ENCODE measurements at places on chromosomes 1 and 21. TPM values are rescaled to one million over a fixed set of nuclear protein-coding genes. Genes with fewer than 3 reads are reported as not detected.

The BEST4 gene
- total RNA-seq: 0.72 TPM

- no peaks in the 10 kb centered on the region for H3K4me1 ChIP-seq
- DNase-seq: peak; percentile 7
- H3K27me3 ChIP-seq: no peaks in the 10 kb centered on the region
Observed at GRCh38 chr1:77948841-77949424, 29.9 kb downstream of the FUBP1 start.

- H3K4me3 ChIP-seq: no peak overlapping the region
- peak overlapping the region; percentile 87 for H3K27ac ChIP-seq
- peaks cover 21% of the 10 kb centered on the region for H3K4me1 ChIP-seq
- no peaks in the 10 kb centered on the region for H3K36me3 ChIP-seq
- H3K27me3 ChIP-seq: no peaks in the 10 kb centered on the region
Observed at GRCh38 chr1:211910913-211911485, 80.4 kb upstream of the LPGAT1 start.

The FAM229A gene
- total RNA-seq: 5.4 TPM

- peaks cover 13% of the 10 kb centered on the region for H3K27me3 ChIP-seq
- no peak overlapping the region for H3K4me3 ChIP-seq
- no peaks in the 10 kb centered on the region for H3K36me3 ChIP-seq
- H3K4me1 ChIP-seq: no peaks in the 10 kb centered on the region
- H3K27ac ChIP-seq: no peak overlapping the region
- DNase-seq: no peak
Observed at GRCh38 chr1:44389437-44389836, 15.6 kb upstream of the RNF220 start.

The UBE2Q1 gene
- 50.3 TPM for total RNA-seq

The NHLH1 gene
- total RNA-seq: 0.13 TPM

DNA sequence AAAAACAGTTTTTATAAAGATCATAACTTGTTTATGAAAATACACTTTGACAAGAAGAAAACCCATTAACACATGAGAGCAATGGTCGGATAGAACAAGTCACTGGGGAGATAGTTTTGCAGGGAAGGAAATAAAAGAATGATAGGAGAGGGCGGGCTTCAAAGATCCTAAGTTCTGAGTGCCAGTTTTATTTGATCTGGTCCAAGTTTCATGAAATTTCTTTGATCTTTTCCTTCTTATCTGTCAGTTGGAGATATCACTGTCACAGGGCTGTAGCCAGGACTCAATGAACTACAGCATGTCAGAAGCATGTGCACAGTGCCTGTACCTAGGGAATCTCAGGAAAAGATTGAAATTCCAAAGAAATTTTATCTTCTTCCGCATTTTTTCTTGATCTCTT is 36.5 kb downstream of the CHRM3 start:
- H3K4me1 ChIP-seq: no peaks in the 10 kb centered on the region
- H3K4me3 ChIP-seq: no peak overlapping the region
- DNase-seq: no peak
- H3K27me3 ChIP-seq: no peaks in the 10 kb centered on the region
- H3K27ac ChIP-seq: no peak overlapping the region
- no peaks in the 10 kb centered on the region for H3K36me3 ChIP-seq

- no peak for DNase-seq
- H3K4me1 ChIP-seq: peaks cover 11% of the 10 kb centered on the region
- H3K36me3 ChIP-seq: no peaks in the 10 kb centered on the region
- H3K27ac ChIP-seq: no peak overlapping the region
- H3K27me3 ChIP-seq: no peaks in the 10 kb centered on the region
Observed at GRCh38 chr21:35199733-35200015, 150.6 kb upstream of the RUNX1 start.

All from hepatocyte (in vitro differentiated cells).